Nucleus accumbens (tissue), 56 donors: ENCODE measurements at places on chromosomes 16 and 17.

GRCh38 chr16:610513-611381 is 20.0 kb upstream of the WFIKKN1 start:
- DNase-seq = peak; percentile 78

GRCh38 chr17:75036643-75037268 is 10.0 kb downstream of the ATP5PD start:
- no peak for DNase-seq

DNA sequence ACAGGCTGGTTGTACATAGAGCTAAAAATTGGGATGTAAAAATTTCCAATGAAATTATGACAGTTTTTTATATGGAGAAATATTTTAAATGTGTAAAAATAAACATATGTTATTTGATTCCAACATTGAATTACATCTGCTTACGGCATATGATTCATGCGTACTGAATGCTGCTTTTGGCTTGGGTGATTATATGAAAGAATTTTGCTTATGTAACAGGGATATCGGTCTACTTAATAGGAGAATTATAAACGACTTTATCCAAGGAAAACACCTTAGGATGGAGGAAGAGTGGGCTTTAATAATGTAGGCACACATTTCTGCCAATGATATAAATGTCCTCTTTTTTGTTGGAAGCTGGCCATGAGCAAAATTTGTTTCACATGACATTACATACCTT is 197.3 kb upstream of the GOT2 start:
- no peak for DNase-seq

- DNase-seq = peak; percentile 65
Measured at GRCh38 chr16:53090591-53091411, 36.0 kb downstream of the CHD9 start.

GRCh38 chr16:71758293-71758760 is 33.8 kb upstream of the PHLPP2 start:
- no peak for DNase-seq

DNA sequence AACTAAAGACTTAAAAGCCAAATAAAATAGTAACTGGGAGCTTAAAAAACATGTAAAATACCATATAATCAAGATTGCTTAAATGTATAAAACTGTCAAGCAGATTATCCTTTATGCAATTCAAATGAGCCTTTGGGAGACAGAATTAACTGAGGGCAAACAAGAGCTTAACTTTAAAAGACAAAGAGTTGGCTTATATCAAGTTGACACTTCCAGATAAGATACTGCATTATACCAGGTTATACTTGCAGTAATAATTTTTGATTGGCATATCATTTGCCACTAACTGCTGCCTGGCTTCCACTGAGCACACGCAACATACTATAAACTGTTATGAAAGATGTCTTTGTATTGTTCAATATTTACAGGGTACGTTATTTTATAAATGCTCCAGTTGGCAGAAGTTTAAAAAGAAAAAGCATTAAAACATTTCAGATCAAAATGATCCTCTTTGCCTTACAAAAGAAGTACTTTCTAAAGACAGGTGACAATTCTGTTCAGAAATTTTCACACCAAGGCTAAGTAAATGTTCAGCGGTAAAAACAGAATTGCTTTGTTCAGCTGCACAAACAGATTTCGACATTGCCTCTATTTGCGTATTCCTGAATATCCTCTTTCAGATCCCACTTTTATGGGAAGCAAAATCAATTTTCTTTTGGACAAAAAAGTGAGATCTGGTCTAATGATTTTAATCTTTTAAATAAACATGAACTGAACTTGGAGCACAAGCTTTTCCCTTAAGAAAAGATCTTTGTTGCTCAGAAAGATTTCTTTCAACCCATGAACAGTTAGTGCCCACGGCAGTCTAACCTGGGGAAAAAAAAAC is 50.7 kb downstream of the TOX3 start:
- DNase-seq = no peak

- DNase-seq = no peak
Measured at GRCh38 chr17:44314869-44315661, 6.7 kb downstream of the RUNDC3A start.

- DNase-seq = no peak
Measured at GRCh38 chr17:61261001-61261637, 138.5 kb upstream of the TBX2 start.
